ENCODE measurements at places on chromosomes 5 and 9.
A peak's percentile ranks its signal among the peaks of the same experiment; 100 is the strongest.

- peaks cover 4% of the 10 kb centered on the region for H3K36me3 ChIP-seq
- no peak overlapping the region for H3K4me3 ChIP-seq
- H3K27ac ChIP-seq, result no peak overlapping the region
- DNase-seq, result no peak
- peaks cover under 1% of the 10 kb centered on the region for H3K27me3 ChIP-seq
- H3K4me1 ChIP-seq, result no peaks in the 10 kb centered on the region
These were observed 8.2 kb upstream of the AHRR start for GRCh38 chr5:313265-313664.

DNA sequence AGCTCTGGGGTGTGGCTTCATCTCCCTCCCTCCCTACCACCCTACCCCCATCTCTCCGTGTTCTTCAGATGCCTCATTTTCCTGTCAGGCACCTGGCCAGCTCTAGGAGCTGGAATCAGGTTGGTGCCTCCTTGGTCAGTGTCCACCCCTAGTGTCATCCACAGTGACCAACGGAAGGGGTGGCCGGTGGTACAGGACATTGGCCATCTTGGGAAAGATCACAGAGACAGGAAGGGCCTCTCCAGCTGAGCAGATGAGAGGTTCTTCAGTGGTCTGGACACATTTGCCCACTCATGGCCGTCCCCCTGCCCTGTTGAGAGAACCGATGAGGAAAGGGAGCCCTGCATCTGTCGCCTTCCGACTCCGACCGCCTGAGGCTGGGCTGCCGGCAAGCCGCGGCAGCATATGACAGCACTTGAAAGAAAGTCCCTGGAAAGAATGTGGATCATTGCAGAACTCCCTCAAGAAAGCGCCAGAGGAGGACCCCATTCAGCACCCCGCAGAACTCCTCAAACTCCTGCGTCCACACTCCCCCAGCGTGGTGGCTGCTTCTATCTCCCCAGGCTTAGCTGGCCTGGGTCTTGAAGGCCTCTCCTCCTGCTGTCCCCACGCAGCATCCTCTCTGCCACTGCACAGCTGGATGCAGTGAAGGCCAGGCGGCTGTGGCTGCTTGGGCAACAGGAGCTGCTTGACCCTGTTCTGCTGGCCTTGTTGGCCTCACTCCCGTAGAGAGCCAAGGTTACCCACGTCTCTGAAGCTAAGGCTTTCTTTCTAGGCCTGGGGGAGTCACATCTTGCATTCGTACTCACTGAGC, 1.9 kb upstream of the CLPTM1L start:
- no peak overlapping the region for H3K27ac ChIP-seq
- peaks cover 21% of the 10 kb centered on the region for H3K36me3 ChIP-seq
- H3K4me1 ChIP-seq, result peaks cover 4% of the 10 kb centered on the region
- no peak for DNase-seq

DNA sequence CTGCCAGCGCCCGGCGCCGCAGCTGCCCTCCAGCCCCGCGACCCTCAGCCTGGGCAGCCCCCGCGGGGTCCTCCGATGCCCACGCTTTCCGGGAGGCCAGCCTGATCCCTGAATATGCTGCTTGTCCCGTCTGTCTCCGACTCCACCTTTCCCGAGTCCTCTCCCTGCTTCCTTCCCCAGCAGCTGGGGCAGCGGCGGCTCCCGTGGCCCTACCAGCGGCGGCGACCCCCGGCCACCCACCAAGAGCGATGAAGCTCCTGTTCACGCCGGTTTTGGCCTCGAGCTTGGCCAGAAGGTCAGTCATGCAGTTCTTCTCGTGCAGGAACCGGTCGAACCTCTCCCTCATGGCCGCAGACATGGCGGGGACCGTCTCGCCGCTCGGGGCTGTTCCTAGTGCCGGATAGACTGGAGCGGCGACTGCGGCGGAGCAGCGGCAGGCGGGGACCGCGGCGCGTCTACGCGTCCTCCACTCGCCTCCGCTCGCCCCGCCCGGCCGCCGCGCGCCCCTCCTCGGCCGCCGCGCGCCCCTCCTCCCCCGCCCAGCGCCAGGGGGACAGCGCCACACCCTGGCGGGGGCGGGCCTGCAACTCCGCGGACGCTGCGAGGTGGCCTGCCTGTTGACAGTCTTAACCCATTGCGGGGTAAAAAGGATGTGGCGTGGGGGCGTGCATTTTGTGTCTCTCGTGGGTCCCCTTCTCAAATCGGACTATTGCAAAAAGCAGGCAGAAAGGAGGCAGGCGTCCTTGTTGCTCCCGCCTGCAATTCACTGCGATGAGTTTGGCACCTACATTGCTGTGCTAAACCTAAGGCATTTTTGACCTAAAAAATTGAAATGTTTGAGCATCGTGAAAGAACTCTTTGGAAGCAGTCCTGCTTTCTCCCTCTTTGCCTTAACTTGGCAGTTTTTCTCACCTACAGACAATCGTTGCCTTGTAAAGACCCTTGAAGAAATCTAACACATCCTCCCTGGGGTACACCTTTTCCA, at the start of gene REEP5:
TSS of gene REEP5 (minus strand) at position 395 of the 985 bp plus-strand sequence. CDS start at position 358, 37 bp downstream.
- peak within 1 kb of the TSS; percentile 96 for H3K4me3 ChIP-seq
- no peaks in the 10 kb centered on the region for H3K27me3 ChIP-seq
- no peaks in the 10 kb centered on the region for H3K36me3 ChIP-seq
- H3K4me1 ChIP-seq, result peaks cover 1% of the 10 kb centered on the region

GRCh38 chr5:45017568-45017967, 208.8 kb downstream of the MRPS30 start:
- H3K4me1 ChIP-seq, result no peaks in the 10 kb centered on the region
- no peaks in the 10 kb centered on the region for H3K27me3 ChIP-seq
- H3K36me3 ChIP-seq, result no peaks in the 10 kb centered on the region
- no peak overlapping the region for H3K4me3 ChIP-seq
- H3K27ac ChIP-seq, result no peak overlapping the region
- no peak for DNase-seq

DNA sequence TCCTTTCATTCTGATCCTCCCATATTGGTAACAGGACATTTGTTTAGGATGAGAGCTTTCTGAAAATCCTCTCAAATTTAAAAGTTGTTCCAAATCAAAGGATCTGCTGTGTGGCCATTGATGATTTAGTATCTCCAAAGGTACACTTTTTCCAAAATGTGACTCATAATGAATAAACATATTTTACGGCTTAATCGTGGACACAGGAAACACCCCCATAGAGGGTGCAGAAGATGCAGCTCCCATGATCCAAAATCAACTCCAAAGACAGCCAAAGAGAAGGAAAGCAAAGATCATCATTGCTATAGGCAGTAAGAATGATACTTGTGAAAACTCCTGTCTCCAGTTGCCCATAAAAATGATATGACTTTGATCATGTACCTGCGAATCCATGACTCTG, 239.7 kb downstream of the PIK3R1 start:
- H3K4me1 ChIP-seq, result no peaks in the 10 kb centered on the region
- no peaks in the 10 kb centered on the region for H3K27me3 ChIP-seq
- no peak for DNase-seq
- H3K36me3 ChIP-seq, result no peaks in the 10 kb centered on the region
- H3K4me3 ChIP-seq, result no peak overlapping the region
- H3K27ac ChIP-seq, result no peak overlapping the region

- DNase-seq, result no peak
- no peak overlapping the region for H3K27ac ChIP-seq
- H3K27me3 ChIP-seq, result no peaks in the 10 kb centered on the region
- no peaks in the 10 kb centered on the region for H3K36me3 ChIP-seq
These were observed 76.3 kb downstream of the AMBP start for GRCh38 chr9:114001794-114002261.

DNA sequence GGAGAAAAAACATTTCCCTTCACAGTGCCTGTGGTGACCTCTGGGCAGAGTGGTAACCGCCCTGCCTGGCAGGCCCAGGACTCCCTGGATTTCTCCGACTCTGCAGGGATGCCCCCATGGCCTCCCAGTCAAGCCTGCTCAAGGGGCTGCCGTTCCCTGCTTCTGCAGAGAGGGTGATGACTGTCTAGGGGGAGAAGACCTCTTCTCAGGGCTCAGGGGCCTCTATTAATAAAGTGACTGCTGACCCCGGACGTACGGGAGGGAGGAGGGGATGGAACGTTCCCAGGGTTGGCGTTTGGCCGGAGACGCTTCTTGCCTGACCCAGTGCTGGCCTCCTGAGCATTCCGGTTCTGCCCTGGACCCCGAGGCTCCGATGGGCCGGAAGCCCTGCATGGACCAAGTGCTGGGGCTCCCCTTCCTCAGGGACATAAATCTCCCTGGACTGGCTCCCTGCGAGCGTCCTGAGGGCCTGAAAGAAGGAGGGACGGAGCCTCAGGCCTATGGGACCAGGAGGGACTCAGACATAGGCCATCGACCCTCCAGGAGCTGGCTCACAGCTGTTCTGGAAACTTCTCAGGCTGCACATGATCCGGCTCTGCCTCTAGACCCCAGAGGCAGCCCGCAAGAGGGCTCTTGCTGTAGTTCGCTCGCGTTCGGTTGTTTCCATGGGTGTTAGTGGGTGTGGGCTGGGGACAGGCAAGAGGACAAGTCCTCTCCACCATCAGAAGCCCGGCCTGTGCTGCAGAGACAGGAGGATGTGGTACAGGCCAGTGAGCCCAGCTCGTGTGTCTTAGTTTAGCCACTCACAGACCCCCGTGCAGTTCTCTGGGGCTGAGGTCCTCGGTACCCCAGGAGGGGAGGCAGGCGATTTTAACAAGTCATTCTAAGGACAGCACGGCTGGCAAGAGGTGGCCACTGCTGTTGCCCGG, 8.1 kb upstream of the RNU6ATAC start:
- H3K27ac ChIP-seq, result peak overlapping the region; percentile 19
- no peaks in the 10 kb centered on the region for H3K36me3 ChIP-seq
- H3K27me3 ChIP-seq, result no peaks in the 10 kb centered on the region

DNA sequence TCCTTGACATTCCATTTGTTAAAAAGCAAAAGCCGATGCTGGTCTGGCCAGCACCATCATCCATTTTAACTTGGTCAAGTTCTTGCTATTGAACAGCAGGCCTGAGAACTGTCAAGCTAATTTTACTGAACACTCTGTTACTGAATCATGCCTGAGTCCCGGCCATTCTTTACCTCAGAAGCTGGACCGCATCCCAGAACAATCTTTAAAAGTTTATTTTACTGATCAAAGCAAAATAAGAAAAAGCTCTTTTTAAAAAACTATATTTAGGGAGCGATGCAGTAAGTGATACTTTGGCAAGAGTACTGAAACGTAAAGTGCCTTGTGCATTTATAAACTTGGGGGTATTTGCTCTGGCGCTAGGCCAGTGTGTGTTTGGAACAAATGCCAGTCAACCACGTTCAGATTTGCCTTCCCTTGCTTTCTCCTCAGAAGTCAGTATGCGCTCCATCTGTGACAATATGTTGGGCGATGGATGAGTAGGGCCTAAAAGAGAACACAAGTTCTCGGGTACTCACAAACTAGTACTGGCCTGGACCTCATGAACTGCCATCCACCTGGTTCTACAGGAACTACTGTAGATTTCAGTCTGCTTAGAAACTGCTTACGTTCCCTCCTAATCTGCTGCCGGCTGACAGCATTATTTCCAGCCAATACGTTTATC, 161.9 kb downstream of the MAPKAP1 start:
- no peaks in the 10 kb centered on the region for H3K4me1 ChIP-seq
- H3K27ac ChIP-seq, result no peak overlapping the region
- H3K4me3 ChIP-seq, result no peak overlapping the region
- no peaks in the 10 kb centered on the region for H3K27me3 ChIP-seq

DNA sequence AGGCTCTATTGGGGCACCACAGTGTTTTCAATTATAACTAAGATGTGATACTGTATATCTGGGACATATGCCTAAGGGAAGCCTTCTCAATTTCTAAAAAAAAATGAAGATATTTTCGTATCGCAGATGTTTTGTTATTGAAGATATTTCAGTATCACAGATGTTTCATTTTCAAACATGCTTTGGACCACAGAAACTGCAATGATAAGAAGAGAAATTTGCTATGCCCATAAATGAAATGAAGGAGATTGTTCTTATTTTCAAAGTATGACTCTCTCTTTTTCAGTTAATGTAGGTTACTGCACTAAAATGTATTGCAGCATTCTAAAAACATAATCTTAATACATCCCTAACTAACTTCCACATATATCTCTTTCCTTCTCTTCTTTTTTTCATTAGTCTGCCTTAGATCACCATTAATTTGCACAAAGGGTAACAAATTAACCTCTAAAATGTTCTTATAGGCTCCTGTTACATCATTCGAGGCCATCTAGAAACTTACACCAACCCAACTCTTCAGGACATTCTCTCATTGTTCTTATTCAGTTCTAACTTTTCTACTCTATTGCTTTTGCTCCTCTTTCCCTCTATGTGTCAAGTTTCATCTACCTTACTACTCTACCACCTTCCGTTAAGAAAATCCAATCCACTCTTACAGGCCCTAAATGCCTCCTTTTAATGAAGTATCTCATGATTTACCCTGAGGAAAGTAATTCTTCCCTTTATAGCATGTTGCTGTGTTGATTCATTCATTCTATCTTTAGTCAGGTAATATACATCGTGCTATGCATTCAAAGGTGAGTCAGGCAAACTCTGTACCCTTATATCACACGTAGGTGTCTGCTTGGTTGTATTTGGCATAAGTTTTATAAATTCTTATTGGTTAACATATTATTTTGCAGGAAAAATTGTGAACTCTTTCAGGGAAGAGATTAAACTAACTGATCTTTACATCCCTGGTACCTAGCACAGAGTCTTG, 70.5 kb downstream of the ST8SIA4 start:
- no peak overlapping the region for H3K27ac ChIP-seq
- no peak overlapping the region for H3K4me3 ChIP-seq
- DNase-seq, result no peak
- H3K27me3 ChIP-seq, result no peaks in the 10 kb centered on the region
- H3K4me1 ChIP-seq, result no peaks in the 10 kb centered on the region
- H3K36me3 ChIP-seq, result no peaks in the 10 kb centered on the region

- no peaks in the 10 kb centered on the region for H3K27me3 ChIP-seq
- no peak overlapping the region for H3K4me3 ChIP-seq
- no peaks in the 10 kb centered on the region for H3K4me1 ChIP-seq
- no peak for DNase-seq
- H3K36me3 ChIP-seq, result peaks cover 24% of the 10 kb centered on the region
These were observed 16.1 kb downstream of the CCT5 start for GRCh38 chr5:10266137-10266536.

DNA sequence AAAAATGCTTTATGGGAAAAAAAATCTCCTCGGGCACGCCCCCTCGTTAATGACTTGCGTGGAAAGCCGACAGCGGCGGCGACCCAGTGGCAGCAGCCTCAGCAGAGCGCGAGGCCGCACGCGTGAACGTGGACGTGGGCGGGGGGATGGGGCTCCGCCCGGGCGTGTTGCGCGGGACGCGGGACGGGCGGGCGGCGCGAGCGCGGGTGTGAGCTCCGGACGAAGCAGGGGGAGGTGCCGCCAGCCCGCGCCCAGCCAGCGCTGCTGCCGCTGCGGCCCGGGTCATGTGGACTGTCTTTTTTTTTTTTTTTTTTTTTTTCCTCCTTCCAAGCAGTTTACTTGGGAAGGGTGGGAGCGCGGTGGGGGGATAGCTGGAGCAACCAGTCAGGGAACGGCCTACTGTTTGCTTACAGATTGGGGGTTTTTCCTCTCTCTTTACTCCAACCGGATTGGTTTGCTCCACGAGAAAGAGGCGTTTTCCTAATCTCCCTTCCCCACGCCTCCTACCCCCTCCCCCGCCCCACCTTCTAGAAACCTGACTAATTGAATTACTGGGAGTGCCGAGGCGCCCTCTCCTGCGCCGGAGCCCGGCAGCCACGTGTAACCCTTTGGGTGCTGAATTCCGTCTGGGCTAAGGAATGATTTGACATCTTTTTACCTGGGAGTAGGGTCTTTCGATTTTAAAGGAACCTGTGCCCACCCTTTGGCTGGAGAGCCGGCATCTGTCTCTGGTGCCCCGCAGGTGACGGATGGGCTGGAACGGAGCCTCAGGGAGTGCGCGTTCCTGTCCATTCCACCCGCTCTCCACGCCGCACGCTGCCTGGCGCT, 1.7 kb upstream of the EFNA5 start:
- H3K4me1 ChIP-seq, result peaks cover 19% of the 10 kb centered on the region
- no peak overlapping the region for H3K4me3 ChIP-seq
- peaks cover 14% of the 10 kb centered on the region for H3K27me3 ChIP-seq
- DNase-seq, result peak; percentile 81

GRCh38 chr9:129752900-129753729, at the start of gene PTGES:
TSS of gene PTGES (minus strand) at chr9:129753042. CDS start at chr9:129753012, 30 bp downstream.
- H3K36me3 ChIP-seq, result no peaks in the 10 kb centered on the region
- no peak within 1 kb of the TSS for H3K27ac ChIP-seq
- H3K4me3 ChIP-seq, result peak within 1 kb of the TSS; percentile 9
- H3K27me3 ChIP-seq, result no peaks in the 10 kb centered on the region

Measured in small intestine (tissue), 16 donors.